DMS79 (cell line): ENCODE measurements at places on chromosomes 11 and 22.

GRCh38 chr11:62456630-62457029 is 37.8 kb downstream of the SCGB1A1 start:
- peak; percentile 34 for DNase-seq

GRCh38 chr11:79412761-79413160 is 28.1 kb downstream of the TENM4 start:
- no peak for DNase-seq

DNA sequence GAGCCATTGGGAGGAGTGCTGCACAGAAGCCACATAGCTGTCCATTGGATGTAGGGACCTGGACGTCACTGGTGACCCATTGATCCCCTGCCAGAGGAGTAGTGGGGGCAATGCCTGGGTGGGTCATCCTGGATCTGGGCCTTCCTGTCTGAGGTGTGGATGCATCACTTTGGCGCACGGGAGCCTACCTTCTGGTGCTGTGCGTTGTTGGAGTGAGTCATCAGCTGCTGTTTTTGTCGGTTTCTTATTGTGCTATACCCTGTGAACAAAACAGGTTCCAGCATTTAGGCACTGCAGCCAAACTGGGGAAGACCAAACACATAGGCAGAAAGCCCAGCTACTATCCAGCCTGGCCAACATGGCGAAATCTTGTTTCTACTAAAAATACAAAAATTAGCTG is 3.2 kb downstream of the TAF6L start:
- no peak for DNase-seq

DNA sequence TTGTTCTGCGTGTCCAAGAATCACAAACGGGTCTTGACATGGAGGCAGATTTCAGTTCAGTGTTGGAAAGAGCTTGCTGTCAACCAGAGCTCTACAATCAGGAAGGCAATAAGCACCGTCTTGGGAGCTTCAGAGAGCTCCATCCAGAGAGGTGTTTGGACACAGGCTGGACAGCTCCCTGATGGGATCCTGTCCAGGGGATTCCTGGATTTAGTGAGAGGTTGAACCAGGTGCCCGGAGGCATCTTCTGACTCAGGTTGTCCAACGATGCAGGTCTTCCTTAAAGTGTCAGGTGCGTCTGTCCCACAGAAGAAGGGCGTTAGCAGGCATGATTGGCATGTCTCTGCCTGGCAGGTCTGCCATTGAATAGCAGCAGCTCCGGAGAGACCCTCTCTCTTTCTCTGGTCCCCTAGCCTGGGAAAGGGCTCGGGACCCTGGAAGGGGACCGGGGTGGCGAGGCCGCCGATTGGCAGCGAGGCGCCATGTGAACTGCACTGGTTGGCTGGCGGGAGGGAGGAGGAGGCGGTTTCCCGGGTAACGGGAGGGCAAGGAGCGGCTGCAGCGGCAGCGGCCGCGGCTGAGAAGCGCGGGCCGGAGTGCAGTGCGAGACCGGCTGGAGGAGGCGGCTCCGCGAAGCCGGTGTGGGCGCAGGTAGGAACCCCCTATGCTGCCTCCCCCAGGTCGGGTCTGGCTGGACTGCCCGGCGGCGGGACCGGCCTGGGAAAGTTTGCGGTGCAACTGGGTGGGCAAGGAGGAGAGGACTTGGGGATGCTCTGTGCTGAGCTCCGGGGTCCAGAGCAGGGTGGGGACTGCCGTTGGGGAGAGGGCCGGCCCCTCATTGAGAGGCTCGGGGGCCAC is 104.1 kb upstream of the E2F8 start:
- peak; percentile 55 for DNase-seq

GRCh38 chr22:40857309-40857855 is 434 bp downstream of the XPNPEP3 start:
- no peak for DNase-seq

DNA sequence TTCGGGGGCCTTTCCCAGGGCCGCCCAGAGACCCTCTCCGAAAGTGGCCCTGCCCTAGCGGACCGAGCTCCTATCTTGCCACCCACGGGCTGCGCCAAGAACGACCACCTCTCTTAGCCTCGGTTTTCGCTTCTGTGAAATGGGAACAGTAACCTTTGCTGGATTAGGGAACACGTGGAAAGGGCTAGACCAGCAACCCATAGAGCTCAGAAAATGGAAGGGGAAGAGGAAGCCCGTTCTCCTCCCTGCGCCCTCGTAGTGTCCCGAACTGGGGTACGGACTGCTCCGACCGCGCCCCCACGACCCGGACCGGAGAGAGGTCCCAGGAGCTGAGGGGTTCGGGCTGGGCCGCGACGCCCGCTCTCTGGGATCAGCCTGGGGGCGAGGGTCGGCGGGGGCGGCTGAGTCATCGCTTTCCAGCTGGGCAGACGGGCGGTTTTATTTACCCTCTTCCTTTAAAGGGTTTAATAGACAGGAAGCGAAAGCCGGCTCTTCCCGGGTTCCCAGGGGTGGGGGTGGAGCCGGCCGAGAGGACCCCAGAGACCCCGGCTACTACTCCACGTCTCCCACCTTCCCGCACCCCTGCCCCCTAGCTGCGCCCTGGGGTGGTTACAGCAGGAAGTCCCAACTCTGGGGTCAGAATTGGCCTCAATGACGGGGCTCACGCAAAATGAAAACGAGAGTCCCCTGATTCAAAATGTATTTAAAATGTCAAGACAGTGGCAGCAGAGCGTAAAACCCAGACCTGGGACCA is 907 bp upstream of the PHLDA2 start:
- DNase-seq = peak; percentile 8

DNA sequence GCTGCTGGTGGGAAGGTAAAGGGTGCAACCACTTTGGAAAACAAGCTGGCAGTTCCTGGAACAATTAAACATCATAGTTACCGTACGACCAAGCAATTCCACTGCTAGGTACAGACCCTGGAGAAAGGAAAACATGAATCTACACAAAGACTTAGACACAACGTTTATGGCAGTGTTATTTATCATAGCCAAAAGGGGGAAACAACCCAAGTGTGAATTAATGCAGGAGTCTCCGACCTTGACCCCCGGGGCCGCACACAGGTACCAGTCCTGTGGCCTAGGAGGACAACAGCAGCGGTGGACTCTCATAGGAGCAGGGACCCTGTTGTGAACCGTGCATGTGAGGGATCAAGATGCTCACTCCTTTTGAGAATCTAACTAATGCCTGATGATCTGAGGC is 22.5 kb downstream of the PRDM10 start:
- DNase-seq = no peak

DNA sequence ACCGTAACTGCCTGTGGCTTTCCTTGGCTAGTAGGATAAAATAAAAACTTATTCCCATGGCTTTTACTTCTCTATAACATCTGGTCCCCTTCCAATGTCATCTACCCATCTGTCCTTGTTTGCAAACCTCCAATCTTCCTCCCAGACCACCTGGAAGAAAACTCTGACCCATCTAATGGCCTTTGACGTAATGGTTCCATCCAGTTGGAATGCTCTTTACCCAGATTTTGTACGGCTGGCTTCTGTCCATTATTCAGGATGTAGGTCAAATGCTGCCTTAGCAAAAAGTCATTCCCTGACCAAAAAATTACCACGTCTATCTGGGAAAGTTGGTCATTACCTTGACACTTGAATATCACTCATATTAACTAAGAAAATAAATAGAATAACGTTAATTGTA is 577.9 kb upstream of the ANO5 start:
- DNase-seq = no peak

DNA sequence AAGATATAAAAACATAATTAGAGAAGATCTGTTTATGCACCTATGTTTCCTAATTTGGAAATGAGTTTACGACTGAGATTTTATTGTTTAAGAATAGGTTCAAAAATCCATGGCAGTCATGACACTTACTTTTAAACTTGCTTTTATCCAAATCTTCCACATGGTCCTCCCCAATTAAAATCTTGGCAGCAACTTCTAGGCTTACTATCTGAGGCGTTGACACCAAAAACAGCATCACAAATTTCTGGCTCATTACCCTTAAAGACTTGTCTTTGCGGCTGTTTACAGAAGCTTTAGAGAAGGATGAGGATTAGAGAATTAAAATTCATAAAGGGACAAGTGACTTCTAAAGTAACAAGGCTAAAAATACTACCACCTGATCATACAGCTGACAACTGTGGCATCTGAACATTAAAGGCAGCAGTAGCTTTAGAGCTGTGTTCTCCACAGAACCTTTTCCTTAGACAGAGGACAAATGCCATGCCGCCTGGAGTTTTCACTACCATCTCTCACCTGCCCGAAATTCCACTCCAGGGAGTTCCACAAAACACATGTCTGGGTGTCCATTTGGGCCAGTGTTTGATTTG is 6.4 kb downstream of the E2F8 start:
- no peak for DNase-seq

DNA sequence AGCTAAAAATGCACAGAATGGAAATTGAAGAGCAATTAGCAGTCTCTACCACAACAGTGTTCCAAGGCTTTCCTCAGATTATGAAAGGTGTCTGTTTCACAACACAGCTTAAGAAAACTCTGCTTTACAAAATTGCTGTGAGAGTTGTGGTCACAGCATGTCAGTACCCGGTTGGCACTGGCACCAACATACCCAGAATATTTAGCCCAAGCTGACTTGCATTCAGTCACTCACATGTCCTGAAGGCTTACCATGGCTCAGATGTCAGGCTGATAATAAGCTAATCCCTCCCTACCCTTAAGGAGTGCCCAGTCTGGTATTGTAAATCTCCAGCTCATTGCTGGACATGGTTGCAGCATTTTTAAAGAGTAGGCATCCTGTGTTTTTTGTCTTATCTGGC is 14.9 kb downstream of the NCR3LG1 start:
- no peak for DNase-seq

DNA sequence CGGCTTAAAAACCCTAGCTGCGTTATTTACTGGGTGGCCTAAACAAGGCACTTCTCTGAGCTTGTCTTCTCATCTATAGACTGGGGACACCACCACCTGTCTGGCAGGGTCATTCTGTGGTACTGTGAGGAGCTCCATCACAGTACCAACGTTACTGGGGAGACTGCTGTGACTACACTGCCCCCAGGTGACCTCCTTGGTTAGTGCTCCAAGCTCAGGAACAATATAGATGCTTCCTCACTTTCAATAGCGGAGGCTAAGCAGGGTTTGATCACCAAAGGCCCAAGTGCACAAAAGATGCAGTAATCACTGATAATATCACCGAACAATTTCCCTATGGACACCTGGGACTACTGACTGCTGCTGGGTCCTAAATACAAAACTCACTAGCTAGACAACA is 18.8 kb downstream of the PRPF19 start:
- peak; percentile 65 for DNase-seq

DNA sequence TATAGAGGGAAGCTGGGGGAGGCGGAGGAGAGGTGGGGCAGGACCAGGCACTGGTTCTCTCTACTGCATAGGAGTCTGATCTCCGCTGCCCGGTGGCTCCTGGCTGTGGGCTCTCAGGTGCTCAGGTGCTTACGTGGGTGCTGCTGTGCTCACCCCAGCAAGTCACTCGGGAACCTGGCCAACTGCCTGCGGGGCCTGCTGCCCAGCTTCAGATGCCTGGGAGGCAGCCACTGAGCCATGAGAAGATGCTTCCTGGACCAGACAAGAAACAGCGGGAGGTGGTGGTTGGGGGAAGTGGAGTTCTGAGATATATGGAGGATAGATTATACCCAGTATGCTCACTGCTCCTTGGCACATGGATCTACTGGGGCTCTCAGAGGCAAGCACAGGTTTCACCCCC is 1303.4 kb downstream of the TBC1D22A start:
- peak; percentile 15 for DNase-seq

- DNase-seq = no peak
Measured at GRCh38 chr11:12893787-12894672, 115.1 kb upstream of the RASSF10 start.

- DNase-seq = peak; percentile 14
Measured at GRCh38 chr11:27673979-27674663, 26.1 kb downstream of the BDNF start.
